ENCODE measurements at places on chromosomes 6 and 20.

DNA sequence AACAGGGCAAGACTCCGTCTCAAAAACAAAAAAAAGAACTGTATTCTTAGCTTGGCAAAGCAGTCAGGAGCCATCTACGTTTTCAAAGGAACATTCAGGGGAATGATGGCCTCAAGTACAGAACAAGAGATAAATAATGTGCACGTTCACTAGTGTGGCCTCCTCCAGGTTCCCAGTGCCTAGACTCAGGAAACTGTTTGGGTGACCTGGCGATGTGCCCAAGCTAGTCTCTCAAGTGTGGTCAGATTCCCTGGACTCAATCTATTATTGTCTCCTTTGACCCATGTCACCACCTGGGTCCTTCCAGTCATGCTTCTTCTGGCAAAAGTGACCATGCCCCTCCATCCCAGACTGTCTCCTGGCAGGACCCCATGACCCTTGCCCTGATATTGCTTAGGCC lies 23.7 kb downstream of the TRAF3IP2 start:
- no peak for DNase-seq

DNA sequence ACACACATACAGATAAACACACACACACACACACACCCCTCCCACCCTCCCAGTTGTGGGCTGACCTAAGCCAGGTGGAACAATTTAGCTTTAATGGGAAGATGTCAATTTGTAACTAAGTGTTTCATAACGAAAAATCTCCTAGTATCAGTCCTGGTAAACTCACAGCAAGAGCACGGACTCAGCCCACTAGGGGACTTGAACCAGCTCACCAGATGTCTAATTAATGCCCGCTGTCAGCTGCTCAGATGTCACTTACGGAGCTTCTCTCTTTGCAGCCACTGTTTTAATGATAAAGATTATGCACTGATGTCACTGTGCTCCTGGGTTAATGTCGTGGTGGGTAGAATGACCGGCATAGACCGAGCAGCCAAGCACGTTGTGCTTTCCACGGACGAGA lies 116.6 kb upstream of the INSM1 start:
- DNase-seq = no peak

DNA sequence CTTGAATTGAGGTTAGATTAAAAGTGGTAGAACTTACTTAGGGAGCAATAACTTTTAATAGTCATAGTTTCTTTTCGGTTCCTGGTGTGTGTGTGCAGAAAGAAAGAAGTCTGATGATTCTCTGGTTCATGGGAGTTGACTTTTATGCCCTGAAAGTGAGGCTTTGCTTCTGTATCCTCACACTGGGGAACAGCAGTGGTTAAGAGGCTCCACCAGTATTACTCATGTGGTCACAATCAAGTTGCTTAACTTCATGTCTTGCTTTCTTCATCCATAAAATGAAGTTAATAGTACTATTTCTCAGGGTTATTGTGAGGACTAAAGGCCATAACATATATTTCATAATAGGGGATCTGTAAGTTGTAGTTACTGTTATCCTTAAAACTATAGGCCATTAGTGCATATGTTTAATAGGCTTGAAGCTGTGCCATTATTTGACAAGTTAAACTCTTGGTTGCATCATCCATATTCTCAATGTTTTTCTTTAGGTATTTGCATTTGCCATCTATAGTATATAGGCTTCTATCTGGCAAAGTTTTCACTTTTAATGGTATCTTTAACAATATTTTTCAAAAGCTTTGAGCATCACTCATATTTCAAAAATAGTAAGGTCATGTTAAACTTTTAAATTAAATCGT lies 262.4 kb downstream of the PLCB1 start:
- no peak for DNase-seq

GRCh38 chr20:33415948-33416347 lies 14.6 kb upstream of the CDK5RAP1 start:
- DNase-seq = peak; percentile 42

DNA sequence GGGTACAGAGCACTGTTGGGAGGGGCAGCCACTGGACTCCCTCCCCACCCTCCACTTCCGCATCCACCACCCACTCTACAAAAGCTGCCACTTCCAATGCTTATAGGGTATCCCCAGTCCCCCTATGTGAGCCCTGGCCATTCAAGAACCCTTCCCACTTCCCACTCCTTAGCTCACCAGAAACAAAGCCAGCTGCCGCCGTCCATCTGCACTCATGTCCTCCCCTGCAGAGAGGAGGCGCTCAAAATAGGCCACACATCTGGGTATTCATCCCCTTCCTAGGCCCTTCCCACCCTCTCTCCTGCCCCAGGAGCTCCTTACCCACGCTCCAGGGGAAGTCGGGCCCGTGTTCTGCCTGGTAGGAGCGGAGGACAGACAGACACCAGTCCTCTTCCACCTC lies 6.5 kb upstream of the LY6G5C start:
- DNase-seq = no peak

DNA sequence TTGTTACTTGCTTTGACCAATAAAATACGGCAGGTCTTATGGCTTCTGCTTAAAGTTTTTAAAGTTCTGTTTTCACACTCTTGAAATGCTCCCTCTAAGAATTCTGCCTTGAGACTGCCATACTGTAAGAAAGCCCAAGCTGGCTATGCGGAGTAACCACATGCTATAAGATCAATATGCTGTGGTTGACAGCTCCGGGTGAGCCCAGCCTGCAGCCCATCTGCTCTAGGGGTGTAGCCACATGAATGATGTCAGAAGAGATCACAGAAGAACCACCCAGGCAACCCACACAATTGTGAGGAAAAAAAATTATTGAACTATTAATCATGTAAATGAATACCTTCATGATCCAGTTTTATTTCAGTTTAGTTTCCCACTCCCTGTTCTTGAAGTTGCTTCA lies 26.1 kb upstream of the SH3BGRL2 start:
- DNase-seq = no peak

DNA sequence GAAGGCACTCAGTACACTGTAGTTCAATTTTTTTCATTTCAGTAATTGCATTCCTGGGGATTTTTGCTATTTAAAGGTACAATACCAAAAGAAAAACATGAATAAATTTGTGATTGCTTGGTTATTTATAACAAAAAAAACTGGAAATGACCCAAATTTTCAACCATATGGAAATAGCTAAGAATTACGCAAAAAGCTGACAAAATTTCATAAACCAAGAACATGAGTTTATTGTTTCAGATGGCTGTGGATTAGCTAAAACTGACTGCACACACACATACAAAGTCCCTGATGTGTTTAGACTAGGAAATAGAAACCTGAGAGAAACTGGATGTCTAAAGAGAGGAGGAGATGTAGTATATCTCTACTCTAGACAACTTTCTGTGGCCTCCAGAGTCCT lies 718.4 kb upstream of the CHD6 start:
- no peak for DNase-seq
